ENCODE measurements at places on chromosomes 3 and 15. TPM values are rescaled to one million over a fixed set of nuclear protein-coding genes. Genes with fewer than 3 reads are reported as not detected.

- DNase-seq: no peak
Observed at GRCh38 chr15:98787194-98787593, 138.9 kb downstream of the IGF1R start.

GRCh38 chr15:69713726-69714559 is 261.3 kb downstream of the RPLP1 start:
- no peak for DNase-seq

- DNase-seq: no peak
Observed at GRCh38 chr15:38085931-38086568, 151.6 kb downstream of the TMCO5A start.

DNA sequence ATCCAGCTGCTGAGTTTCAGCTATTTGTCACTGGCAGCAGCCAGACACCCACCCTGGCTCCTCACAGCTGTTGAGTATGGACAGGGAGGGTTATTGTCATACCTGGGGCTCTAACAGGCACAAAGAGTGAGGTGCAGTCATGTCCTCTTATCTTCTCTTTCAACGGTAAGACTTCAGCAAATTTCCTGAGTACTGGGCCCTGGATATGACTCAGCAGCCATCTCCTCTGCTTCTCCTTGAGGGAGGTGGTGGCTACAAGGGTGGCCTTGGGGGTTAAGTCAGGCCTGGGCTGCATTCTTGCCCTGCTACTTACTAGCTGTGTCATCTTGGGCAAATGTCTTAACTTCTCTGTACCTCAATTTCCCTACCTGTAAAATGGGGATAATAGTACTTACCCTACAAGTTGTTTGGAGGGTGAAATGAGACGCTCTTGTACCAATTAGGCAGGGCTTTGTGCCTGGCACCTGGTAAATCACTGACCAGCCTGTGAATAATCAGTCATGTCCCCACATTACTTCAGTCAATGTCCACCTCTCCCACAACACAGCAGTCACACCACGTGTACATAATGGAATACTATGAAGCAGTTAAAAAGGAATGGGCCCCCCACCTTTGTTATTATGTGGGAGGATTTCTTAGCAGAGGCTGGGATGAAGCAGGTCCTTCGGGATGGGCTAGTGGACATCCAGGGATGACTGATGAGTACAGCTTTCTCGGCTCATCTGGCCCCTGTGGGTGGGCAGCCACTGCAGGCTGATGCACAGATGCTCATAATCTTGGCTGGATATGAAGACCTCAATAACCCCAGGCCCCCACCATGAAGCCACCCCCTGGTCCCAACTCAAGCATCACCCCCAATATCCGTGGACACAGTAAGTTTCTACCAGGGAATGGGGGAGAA is 528.8 kb downstream of the SHQ1 start:
- no peak for DNase-seq

- no peak for DNase-seq
Observed at GRCh38 chr3:31349001-31349748, 183.6 kb upstream of the STT3B start.

DNA sequence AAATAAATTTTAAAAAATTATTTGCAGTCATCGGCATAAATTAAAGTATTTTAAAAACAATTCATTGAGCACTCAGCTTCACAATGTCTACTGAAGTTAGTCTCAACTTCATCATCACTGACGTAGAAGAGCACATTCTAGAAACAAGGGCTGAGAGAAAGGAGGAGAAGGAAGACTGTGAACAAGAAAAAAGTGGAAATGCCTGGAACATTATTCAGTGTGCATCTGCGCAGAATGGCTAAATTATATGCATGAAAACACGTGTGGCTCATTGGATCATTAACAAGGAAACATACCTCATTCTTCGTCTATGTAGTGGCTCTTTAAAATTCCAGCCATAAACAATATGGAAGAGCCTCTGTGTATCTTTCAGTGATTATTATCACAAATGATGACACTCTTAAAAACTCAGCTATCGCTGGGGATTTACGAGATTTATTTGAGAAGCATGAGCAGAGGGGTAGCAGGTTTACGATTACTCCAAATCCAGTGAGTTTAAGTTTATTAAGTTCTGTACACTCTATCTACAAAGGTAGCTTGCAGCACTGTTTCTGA is 404.2 kb upstream of the CDIN1 start:
- DNase-seq: no peak

DNA sequence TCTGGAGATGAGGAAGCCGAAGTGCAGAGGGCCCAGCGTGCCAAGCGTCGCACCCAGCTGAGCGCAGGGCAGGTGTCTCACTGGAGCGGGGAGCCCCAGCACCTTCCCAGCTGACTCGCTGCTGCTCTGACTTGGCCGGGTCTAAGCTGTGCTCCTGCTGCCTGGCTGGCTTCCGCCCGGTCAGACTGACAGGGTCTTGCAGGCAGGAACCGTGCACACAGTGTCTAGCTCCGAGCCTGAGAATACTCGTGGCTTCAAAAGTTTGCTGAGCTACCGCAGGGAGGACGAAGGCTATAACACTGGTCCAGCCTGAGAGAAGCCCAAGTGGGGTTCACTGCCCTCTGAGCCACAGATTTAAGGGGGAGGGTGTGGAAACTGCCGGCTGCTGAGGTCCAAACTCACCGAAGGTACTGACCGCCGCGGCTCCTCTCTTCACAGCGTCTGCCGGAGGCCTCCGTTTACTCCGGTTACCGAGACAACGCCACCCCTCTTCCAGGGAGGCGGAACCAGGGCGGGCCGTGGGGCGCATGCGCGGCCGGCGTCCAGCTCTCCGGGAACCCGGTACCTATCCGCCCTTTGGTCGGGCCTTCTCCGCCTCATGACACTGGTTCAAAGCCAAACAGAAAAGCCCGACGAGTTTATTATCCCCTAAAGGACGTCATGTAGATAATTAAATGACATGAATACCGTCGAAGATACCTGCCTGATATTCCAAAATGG is at the start of gene CFAP44:
TSS of gene CFAP44 (minus strand) at position 443 of the 720 bp plus-strand sequence. CDS start 7,829 bp downstream, outside the sequence.
- peak; percentile 72 for DNase-seq

DNA sequence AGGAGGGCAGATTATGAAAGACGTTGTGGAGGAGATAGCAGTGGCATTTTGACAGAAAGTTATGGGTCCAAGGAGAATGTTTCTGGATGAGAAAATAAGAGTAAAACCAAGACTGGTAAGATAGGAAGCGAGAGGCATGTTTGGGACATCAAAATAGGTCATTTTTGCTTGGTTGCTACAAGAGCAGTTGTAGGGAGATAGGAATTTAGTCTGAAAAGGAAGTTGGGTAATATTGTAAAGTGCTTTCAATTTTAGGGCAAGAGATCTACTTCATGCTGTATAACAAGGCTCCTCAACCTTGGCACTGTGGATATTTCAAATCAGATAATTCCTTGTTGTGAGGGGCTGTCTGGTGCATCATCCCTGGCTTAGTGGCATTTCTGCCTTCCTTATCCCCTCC is 118.0 kb upstream of the DPH6 start:
- no peak for DNase-seq

- DNase-seq: no peak
Observed at GRCh38 chr15:76935620-76936019, 4.1 kb downstream of the RCN2 start.

GRCh38 chr15:77710206-77710605 is 77.5 kb upstream of the LINGO1 start:
- no peak for DNase-seq

DNA sequence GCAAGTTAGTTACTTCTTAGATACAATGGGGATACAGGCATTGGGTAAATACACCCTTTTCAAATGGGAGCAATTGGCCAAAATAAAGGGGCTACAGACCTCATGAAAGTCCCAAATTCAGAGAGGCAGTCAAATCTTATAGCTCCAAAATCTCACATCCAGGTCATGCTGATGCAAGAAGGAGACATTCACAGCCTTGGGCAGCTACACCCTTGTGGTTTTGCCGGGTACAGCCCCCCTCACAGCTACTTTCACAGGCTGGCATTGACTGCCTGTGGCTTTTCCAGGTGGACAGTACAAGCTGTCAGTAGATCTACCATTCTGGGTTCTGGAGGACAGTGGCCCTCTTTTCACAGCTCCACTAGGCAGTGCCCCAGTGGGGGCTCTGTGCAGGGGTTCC is 17.5 kb upstream of the PLSCR1 start:
- no peak for DNase-seq

DNA sequence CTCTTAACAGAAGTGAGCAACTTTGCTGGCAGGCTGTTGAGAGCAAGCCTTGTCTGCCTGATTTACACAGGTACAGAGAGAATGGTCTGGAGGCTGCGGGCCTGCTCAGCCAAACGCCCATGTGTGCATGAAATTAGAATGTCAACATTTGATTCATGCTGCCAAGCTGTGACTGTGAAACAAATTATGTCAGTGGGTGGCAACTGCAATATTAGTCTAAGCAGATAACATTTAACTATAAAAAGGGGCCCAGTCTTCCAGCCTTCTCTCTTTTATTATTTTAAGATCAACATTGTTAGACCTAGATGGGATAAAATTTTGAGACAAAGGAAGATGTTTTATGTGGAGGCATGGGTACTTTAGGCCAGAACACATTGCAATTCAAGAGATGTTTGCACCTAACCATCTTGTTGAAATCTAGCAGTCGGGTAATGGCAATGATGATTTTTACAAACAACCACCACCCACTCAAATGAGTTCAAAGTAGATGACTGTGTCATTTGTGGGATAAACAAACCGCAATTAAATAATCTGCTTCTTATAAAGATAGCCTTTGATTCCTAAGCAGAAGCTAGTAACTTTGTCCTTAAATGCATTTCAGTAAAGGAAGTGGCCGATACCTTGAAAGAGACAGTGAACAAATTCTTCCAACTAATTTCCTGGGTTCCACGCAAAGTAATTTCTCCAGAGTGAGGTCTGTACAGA is 70.2 kb downstream of the FOXB1 start:
- no peak for DNase-seq

Gene ZMYND10
- 3.1 TPM for polyA plus RNA-seq

Gene DPPA2
- 1.3 TPM for polyA plus RNA-seq

Gene CPLX3
- not detected for polyA plus RNA-seq

Gene DNAH12
- polyA plus RNA-seq: 0.89 TPM

Gene FOXB1
- 0.14 TPM for polyA plus RNA-seq

Gene SCAANT1
- polyA plus RNA-seq: 1.8 TPM

Gene TMOD3
- polyA plus RNA-seq: 51.5 TPM

Gene SEMA3F
- polyA plus RNA-seq: 78.1 TPM

Gene TM4SF18
- polyA plus RNA-seq: 24.4 TPM

Gene GABRA5
- polyA plus RNA-seq: 0.36 TPM

Gene ZNF80
- not detected for polyA plus RNA-seq

Gene KBTBD13
- polyA plus RNA-seq: 0.05 TPM

Gene LYZL4
- not detected for polyA plus RNA-seq

Gene COL8A1
- polyA plus RNA-seq: 11.5 TPM

Gene CYP8B1
- polyA plus RNA-seq: 0.62 TPM

Gene SOX2
- polyA plus RNA-seq: 0.27 TPM

Gene TIMP4
- polyA plus RNA-seq: 1.4 TPM

Measured in left renal cortex interstitium (tissue), 4 donors.